ENCODE measurements at places on chromosomes 4 and X.

DNA sequence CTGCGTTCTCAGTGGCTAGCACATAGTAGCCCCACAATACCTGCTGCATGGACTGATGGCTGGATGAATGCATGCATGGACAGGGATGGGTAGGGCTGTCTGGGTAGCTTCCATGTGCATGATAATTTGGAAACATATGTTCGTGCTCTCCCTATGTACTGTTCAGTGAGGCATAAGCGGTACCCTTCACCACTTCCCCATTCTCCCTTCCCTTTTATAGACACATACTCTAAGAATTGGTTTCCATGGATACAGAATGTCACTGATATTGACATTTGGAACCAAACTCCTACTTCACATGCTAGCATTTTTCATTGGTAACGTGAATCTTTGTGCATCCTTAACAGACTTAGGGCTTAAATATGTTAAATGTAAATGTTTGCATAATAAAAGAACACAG, 20.4 kb downstream of the USP46 start:
- DNase-seq: no peak

DNA sequence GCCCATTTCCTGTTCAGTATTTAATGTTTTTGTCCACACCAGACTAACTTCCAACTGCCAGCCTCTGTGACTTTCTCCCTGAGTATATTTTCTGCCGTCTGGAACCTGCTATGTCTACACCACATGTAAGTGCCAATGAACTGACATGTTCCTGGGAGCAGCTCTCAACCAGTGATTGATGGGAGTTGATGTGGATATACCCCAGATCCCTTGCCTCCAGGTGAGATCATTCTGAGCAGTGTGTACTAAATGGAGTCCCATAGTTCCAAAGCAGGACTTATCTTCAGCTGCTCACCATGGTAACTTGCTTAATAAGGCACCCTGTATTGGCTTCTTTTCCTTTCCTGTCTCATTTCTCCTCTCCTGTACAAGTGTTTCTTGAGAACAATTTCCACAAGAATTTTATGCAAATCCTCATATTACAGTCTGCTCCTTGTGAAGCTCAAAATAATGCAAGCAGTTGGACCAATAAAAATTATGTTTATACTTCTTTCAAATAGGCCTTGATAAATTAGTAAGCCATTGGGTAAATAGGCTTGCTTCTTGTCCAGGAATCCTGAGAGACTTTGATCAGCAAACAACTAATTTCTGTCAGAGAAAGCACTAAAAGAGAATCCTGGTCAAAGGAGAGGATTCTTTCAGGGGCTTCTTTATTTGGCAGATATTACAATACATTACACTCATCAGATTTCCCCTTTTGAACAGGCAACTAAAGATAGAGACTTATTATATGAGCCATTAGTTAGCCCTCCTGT, 911.7 kb upstream of the NDST4 start:
- DNase-seq: no peak

DNA sequence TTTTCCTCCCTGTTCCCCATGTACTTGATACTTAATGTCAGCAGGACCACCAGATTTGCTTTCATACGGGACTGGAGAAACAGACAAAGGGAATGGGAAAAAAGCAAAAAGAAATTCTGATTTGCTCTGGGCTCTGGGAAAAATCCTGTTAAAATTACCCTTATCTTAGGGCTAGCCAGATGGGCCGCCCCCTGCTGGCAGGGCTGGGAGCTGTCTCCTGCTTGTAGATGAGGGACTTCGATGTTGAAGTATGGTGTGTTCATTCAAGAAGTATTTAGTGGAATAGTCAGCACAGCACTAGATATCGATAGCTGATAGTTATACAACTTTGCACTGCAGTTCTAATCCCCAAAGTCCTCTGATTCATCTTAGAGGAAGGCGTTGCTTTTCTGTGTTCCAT, 45.8 kb downstream of the BCORL1 start:
- DNase-seq: peak; percentile 27

GRCh38 chrX:41808047-41808446, 84.1 kb downstream of the GPR82 start:
- DNase-seq: no peak

- DNase-seq: peak; percentile 13
Observed at GRCh38 chr4:184444953-184445309, 29.4 kb downstream of the IRF2 start.

GRCh38 chrX:6849716-6850414, 297.6 kb upstream of the STS start:
- DNase-seq: no peak

DNA sequence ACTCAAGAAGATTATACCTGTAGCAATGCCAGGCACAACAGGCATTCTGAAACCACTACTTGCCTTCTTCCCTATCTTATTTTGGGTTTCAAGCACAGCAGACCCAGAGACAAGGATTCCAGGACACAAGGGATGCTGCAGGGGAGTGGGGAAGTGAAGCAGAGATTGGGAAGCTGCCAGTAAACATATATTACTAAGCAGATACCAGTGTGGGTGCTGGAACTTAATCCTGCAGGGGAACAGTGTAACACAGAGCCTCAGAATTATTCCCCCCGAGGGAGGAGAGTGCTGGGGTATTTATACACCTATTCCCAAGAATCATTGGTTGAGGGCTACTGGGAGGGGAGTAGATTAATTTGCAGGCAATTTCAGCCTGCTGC, 33.3 kb upstream of the MAML3 start:
- DNase-seq: no peak

- DNase-seq: no peak
Observed at GRCh38 chr4:41256131-41256739, 493 bp upstream of the UCHL1 start.

DNA sequence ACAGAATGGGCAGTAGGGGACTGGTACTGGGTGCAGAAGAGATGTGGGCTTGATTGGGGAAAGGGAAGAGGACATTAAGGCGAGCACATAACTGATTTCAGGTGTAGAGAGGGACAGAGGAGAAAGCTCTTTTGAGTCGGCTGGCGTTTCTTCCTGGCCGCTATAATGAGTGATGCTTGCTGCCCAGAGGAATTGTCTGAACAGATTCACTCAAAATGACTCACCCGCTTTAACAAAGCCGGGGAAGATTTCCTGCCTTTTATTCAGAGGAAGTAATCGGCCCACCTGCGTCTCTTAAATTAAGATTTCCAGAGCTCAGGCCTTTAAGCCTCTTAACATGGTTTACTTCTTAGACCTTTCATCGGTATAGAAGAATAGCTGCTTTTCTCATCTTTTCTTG, 102.1 kb upstream of the AP1S2 start:
- no peak for DNase-seq

- DNase-seq: no peak
Observed at GRCh38 chrX:149682956-149683947, 28.6 kb upstream of the MAGEA11 start.

GRCh38 chrX:147917700-147918695, 6.3 kb downstream of the FMR1 start:
- no peak for DNase-seq

- DNase-seq: no peak
Observed at GRCh38 chr4:28287831-28288233, 1427.2 kb downstream of the STIM2 start.

DNA sequence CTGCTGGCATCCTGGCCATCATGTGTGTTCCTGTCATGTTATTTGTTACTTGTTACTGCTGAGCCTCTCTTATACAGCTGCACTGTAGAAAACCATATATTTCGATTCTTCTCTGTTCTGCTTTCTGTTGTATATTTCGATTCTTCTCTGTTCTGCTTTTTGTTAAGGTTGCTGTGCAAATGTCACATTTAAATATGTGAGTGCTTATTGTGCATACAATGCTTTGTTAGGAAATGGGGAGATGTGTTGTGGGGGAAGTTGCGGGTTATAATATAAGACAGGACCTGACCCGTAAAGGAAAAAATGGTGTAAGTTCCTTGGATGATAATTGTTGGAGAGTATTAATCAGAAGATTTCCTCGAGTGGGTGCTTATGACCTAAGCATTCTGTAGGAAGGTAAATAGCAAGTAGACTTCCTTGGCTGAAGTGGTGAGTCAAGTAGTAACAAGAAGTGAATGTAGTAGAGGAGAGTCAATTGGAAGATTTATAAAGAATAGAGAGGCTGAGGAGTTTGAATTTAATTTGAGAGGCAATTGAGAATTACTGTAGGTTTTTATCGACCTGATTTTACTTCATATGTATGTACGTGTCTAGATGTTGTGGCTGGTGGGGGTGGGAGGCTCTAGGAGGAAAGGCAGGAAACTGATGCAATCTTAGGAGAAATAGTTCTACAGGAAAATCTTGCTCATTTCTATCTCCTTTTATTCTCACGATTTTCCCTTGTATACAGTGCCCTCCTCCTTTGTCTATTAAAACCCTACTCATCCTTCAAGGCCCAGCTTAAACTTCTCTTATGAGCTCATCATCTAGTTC, 8.5 kb downstream of the OGT start:
- DNase-seq: no peak

- DNase-seq: no peak
Observed at GRCh38 chr4:59200992-59201391, 1999.1 kb upstream of the ADGRL3 start.

GRCh38 chr4:169622566-169622965, 2.2 kb downstream of the CLCN3 start:
- DNase-seq: no peak

- DNase-seq: no peak
Observed at GRCh38 chr4:185817403-185817818, 5.4 kb upstream of the SORBS2 start.
